ENCODE measurements at places on chromosomes 5 and 9.

DNA sequence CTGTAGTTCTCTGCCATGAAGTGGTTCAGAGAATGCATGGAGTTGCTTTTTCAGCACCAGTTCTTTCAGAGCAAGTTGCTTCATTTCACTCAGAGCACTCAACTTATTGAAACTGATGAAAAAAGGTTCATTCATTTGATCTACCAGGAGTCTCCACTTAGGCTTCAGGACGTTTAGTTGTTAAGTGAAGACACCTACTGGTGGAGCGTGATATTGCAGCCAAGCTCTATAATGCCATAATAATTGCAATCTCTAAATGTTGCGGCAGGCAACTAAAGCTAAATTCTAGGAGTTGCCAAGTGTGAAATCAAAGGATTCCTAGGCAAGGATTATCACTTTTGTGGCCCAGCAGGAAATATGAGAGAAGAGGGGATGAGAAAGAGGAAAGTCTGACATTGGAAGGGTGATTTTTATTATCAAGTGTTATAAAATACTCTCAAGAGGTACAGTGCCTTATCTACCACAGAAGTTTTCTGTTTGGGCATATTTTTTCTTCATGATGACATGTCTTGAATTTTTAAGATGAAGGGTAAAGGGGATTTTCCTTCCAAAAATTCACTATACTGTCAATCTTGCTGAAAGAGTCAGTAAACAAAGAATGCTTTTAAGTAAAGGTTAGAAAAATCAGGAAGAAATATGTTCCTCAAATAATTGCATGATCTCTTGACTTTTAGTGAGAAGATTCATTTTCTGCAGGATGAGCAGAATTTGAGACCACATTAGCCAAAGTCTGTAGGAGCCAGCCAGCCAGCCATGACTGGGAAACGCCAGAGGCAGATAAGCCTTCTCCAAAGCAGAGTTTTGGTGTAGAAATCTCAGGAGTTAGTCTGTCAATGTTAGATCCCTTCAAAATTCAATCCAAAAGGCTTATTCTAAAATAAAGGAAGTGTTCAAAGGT, 83.4 kb downstream of the SH3PXD2B start:
- DNase-seq = no peak

DNA sequence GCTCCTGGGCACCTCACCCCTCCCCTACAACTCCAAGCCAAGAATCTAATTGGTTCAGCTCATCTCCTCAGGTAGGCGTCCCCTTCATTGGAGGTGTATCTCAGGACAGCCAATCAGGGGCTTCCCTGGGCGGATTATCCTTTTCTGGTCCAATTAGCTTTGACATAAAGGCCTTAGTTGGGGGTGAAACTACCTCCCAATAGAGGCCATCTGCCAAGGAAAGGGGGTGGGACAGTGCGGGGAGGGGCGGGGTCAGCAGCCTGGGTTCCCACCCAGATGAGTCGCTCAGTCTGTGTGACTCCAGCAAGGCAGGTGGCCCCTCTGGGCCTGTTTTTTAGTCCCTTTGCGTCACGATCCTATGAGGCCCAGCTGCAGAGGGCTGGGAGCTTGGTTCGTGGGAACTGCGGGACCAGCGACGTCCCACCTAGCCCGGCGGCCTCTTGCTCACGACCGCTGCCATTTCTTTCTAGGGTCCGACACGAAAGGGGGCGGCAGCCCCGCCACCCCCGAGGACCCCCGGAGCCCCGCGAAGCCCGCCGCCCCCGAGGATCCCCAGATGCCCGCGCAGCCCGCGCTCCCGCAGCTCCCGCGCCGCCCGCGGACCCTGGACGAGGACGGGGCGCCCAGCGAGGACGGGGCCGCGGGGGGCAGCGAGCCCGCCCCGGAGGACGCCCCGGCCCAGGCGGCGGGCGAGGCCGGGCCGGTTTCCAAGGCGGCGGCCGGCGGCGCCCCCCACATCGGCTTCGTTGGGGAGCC, 8.9 kb downstream of the PRRT1B start:
- DNase-seq = no peak

DNA sequence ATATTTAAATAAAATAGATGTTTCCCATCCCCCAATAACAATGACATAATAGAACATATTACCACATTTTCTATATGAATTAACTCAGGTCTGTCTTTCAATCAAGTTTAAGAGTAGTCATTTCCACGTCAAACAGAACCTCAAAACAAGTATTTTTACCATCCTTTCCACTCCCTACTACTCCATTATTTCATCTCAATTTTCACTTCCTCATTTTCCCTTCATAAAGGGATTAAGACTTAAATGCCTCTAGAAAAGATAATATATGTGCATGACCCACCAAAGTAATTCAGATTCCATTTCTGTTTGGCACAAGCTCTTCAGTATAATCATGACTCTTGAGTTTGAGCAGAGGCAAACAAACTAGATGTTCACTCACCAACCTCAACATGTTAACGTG, 40.4 kb downstream of the ELOVL7 start:
- no peak for DNase-seq

DNA sequence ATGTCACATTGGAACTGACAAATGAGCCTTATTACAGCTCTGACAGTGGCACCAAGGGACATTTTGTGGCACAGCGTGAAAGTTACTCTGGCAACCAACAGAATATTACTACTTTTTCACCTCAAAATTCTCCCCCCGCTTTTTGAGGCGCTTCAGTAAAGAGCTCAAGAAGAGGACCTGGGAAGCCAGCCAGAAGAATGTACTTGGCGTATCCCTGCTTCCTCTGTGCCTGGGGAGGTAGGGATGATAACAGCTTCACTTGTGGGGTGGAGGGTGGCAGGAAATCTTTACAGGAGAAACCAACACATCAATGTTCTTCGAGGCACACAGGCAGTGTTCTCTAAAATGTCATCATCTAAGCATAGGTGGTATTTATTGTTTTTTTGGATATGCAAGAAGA, 624.1 kb downstream of the NR2F1-AS1 start:
- DNase-seq = no peak

GRCh38 chr9:113475992-113476391, 12.5 kb downstream of the RGS3 start:
- DNase-seq = no peak

GRCh38 chr5:78269088-78269703, 25.3 kb downstream of the AP3B1 start:
- DNase-seq = no peak

DNA sequence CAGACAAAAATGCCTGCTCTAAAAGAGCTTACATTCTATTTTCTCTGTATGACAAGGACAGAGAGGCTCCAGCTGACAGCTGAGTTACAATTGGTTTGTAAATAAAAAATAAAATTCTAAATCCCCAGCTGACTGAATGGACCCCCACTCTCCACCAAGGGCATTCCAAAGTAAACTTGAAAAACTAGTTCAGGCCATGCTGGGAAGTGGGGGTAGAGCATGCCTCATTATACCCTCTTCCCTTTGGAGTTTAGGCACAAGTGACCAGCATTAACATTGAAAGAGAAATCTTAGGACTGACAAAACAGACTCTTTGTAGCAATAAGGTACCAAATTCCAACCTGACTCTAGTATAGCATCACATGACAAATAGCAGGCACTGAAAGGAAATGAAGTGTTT, 31.0 kb downstream of the KIF4B start:
- no peak for DNase-seq
